GM10248 (cell line): ENCODE measurements at places on chromosomes 5 and 9.
A peak's percentile ranks its signal among the peaks of the same experiment; 100 is the strongest.

- DNase-seq, result no peak
These were observed 29.5 kb downstream of the SPATA31C2 start for GRCh38 chr9:88108779-88109178.

GRCh38 chr5:131218392-131218791 is 45.5 kb upstream of the CDC42SE2 start:
- DNase-seq, result no peak

- no peak for DNase-seq
These were observed 265.3 kb downstream of the KCTD16 start for GRCh38 chr5:144436007-144436406.

- DNase-seq, result no peak
These were observed 36.4 kb upstream of the SV2C start for GRCh38 chr5:76046741-76047140.

DNA sequence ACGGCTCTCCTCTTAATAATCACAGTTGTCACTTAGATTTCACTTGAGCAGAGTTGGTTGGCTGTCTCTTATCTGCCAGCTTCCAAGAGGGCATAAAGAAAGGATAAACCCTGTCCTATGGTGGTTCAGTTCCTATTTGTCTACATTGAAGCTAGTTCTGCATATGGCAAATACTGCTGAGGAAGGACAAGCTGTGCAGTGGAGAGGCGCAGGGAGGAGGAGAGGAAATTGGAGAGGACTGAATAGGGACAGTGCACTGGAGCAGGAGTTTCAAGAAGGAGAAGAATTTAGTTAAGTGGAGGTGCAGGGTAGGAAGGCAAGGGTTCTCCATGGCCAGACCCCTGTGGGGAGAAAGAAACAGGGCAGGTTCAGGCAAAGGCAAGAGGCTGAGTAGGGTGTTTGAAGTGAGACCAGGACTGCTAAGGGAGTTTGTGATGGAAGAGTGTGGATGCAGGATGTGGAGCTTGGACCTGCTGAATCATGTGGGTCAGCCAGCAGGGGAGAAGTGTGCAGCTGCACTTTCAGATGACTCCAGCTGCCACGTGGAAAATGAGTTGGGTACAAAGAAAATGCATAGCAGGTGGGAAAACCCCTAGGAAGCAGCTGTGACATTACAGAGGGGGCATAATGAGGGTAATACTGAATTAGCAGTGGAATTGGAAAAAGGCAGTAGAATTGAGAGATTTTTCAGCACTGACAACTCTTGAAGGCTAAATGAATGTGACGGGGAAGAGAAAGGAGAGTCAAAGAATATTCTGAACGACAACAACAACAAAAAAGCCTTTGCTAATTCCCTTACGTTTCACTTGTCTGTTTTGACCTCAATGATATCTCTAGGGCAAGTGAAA is 66.8 kb downstream of the MAMDC2 start:
- DNase-seq, result no peak

DNA sequence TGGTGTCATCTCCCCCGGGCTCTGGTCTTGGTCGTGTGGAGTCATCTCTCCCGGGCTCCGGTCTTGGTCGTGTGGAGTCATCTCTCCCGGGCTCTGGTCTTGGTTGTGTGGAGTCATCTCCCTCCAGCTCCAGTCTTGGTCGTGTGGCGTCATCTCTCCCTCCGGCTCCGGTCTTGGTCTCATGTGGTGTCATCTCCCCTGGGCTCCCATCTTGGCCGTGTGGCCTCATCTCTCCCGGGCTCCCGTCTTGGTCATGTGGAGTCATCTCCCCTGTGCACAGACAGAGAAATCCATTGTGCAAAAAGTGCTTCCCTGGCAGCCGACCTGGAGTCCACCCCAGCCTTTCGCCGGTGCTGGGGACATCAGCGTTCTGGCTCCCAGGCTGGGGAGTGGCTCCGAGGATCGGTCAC is 91.1 kb upstream of the CACNA1B start:
- DNase-seq, result no peak

DNA sequence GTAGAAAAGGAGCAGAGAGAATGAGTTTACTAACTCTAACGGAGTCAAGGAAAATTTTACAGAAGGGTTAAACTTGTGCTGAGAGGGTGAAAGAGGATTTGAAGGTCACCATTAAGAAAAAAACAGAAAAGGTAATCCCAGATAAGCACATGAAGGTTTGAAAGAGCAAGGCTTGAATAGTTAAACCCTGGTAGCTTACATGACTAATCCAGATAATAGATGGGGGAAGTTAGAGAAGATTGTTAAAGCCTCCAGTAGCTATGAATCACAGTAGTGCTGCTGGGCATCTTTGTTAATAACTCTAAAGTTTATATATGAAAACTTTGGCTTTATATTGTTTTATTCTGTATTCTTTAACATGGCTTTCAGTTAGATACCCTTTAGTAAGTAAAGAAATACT is 354.5 kb upstream of the FTMT start:
- no peak for DNase-seq

DNA sequence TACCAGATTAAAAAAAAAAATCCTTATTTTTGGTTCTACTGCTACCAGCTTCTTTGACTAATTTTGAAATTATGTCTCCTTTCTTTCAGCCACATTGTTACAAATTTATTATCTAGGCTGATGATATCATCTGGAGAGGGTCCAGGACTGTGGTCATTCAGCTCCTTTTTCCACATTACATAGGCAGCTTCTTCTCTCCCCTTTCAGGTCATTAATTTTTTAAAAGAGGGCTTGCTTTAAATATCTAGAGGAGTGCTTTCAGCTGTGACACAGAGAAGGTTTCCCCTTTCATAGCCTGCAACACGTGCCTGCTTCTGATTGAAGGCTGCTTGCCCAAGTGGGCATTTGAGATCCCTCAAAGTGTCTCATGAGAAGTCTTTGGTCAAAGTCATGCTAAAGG is 155.7 kb upstream of the PAPPA start:
- DNase-seq, result no peak

DNA sequence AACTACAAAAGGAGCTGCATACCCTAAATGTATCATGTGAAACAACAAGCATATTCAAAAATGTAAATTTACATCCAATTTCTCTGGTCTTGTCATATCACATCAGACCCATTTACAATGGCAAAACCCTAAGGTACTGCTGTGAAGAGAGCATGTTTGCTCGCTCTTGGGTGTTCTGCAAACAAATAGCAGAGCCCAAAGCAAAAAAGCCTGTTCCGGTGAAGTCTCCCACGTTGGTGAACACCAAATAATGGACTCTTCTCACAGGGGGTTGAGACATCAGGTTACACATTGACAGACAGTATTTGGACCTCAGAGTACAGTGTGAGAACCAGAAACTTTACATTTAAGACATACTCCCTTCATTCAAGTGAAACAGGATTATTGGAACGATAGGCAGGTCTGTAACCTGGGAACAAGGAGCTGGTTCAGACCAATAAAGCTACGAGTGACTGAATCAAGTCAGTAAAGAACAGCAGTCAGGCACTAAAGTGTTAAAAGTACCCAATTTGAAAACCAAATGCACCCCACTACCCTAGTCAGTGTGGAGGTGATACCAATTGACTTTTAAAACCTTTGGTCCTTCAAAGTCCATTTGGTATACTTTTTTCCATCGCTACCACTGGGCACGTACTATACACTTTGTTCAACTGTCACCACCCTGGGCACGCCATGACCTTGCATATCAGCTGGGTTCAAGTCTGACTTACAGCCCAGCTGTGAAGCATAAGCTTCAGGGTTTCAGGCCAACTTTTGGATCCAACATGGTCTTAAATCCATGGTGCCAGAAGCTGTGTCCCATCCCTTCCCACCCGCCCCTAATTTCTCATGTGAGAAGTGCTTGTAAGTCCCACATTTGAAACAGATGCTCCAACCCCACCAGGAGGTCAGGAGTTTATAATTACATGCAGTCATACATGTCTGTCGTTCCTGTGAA is 36.4 kb downstream of the ETF1 start:
- no peak for DNase-seq

- DNase-seq, result no peak
These were observed 80.3 kb upstream of the RPS23 start for GRCh38 chr5:82358457-82358856.

GRCh38 chr9:18437315-18438201 is 36.4 kb upstream of the ADAMTSL1 start:
- no peak for DNase-seq

- DNase-seq, result no peak
These were observed 5.5 kb upstream of the GSN start for GRCh38 chr9:121262423-121262822.

GRCh38 chr9:98056269-98057137 is at the start of gene NANS:
Gene NANS (plus strand): TSS chr9:98056732. CDS start chr9:98056809, 77 bp downstream.
- peak; percentile 99 for DNase-seq

GRCh38 chr9:98107926-98108325 is 11.1 kb downstream of the TRIM14 start:
- no peak for DNase-seq

DNA sequence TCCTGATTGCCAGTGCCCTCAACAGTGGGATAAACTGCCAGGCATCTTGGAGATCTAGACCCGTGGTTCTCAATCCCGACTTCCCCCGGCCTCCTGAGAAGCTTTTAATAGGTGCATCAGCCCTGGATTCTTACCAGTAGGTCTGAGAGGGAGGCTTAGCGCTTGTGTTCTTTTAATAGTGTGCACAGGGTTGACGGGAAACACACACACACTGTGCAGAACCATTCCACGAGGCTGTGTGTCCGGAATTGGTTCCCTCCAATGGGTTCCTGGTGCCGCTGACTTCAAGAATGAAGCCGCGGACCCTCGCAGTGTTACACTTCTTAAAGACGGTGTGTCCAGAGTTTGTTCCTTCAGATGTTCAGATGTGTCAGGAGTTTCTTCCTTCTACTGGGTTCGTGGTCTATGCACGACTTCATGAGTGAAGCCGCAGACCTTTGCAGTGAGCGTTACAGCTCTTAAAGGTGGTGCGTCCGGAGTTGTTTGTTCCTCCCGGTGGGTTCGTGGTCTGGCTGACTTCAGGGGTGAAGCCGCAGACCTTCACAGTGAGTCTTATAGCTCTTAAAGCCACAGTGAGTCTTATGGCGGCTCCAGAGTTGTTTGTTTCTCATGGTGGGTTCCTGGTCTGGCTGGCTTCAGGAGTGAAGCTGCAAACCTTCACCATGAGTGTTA is 46.6 kb upstream of the PRSS3 start:
- DNase-seq, result no peak

DNA sequence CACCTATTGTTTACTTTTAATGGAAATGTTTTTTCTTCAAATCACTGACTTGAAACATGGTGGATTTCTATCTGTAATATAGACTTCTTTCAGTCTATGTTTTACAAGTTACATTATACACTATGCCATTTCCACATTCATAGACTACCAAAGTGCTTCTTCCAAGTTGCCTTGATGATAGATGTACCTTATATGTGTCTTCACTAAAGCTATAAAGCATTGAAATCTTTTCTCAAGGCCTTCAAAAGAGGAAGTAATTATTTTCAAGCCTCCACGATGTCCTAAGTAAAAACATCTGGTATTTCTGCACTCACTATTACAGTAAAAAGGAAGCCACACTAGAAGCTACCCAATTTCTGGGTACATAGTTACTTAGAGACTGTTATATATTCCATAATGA is 113.3 kb downstream of the FGF10 start:
- no peak for DNase-seq
